ENCODE measurements at places on chromosomes 6 and 20.

- peaks cover 21% of the 10 kb centered on the region for H3K4me1 ChIP-seq
- H3K36me3 ChIP-seq: no peaks in the 10 kb centered on the region
- no peak overlapping the region for H3K27ac ChIP-seq
- H3K27me3 ChIP-seq: peaks cover 3% of the 10 kb centered on the region
- H3K4me3 ChIP-seq: no peak overlapping the region
Observed at GRCh38 chr20:13006825-13007224, 1.9 kb upstream of the SPTLC3 start.

DNA sequence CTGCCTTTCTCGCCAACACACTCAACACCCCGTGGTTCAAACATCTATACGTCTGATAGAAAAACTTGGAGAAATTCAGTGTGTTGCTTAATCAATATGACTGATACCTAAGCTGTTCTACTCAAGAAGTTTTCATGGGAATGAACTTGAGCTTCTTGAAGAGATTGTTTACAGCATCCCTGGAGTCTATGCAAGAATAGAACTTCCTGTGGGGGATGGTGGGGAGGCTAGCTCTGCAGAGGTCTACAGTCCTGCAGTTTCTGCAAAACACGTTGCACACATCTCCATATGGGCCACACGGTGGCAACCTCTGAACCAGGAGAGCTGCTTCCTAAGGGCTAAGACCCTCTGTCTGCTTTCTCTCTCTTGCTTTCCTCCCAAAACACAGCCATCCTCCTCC is 32.7 kb upstream of the FANCE start:
- peak overlapping the region; percentile 35 for H3K4me3 ChIP-seq
- no peaks in the 10 kb centered on the region for H3K27me3 ChIP-seq

GRCh38 chr6:31619805-31620585 is 520 bp upstream of the PRRC2A start:
- peak overlapping the region; percentile 93 for H3K4me3 ChIP-seq
- peak; percentile 99 for DNase-seq
- peak overlapping the region; percentile 95 for H3K27ac ChIP-seq

- no peaks in the 10 kb centered on the region for H3K36me3 ChIP-seq
- DNase-seq: no peak
- H3K27ac ChIP-seq: no peak overlapping the region
- H3K27me3 ChIP-seq: peaks cover 4% of the 10 kb centered on the region
- no peaks in the 10 kb centered on the region for H3K4me1 ChIP-seq
Observed at GRCh38 chr20:56983813-56984212, 282.6 kb downstream of the BMP7 start.

DNA sequence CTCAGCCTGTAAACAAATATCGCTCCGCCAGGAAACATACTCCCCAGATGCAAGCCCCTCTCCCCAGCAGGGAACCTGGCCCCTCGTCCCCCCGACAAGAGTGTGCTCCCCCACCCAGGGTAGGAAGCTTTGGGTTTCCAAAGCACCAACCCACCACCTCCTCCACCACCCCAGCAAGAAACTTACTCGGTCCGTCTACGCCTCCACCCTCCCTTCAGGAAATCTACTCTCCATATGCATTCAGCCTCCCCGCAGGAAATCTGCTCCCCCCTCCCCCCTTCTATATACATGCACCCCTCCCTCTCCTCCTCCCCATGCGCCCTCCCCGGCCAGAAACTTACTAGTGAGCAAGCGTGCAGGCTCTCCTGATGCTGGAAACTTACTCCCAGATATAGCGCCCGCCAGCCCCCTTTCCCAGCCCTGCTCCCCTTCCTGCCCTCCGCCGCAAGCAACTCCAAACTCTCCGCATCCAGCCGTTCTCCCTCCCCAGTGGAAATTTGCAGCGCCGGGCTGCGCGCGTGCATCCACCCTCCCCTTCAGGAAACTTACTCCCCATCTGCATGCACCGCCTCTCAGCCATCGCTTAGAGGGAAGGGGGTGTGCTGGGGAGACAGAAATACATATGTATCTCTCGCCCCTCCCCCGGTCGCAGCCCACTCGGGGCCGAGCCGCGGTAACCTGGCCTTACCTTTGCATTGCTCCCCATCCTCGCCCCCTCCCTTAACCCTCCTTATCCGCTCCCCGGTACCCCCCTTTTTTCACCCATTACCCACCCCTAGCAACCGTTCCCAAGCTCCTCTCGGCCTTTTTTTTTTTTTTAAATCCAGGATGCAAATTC is at the start of gene TRERF1:
TSS of gene TRERF1 (minus strand) at position 594 of the 838 bp plus-strand sequence. CDS start 182,336 bp downstream, outside the sequence.
- DNase-seq: peak; percentile 70
- H3K27ac ChIP-seq: peak within 1 kb of the TSS; percentile 84
- peaks cover 24% of the 10 kb centered on the region for H3K36me3 ChIP-seq
- H3K4me3 ChIP-seq: peak within 1 kb of the TSS; percentile 91
- peaks cover 12% of the 10 kb centered on the region for H3K27me3 ChIP-seq
- H3K4me1 ChIP-seq: peaks cover 46% of the 10 kb centered on the region

GRCh38 chr6:28769626-28770402 is 154.0 kb downstream of the TRIM27 start:
- H3K36me3 ChIP-seq: peaks cover 18% of the 10 kb centered on the region
- no peak overlapping the region for H3K27ac ChIP-seq
- H3K4me1 ChIP-seq: peaks cover 5% of the 10 kb centered on the region
- no peak overlapping the region for H3K4me3 ChIP-seq

DNA sequence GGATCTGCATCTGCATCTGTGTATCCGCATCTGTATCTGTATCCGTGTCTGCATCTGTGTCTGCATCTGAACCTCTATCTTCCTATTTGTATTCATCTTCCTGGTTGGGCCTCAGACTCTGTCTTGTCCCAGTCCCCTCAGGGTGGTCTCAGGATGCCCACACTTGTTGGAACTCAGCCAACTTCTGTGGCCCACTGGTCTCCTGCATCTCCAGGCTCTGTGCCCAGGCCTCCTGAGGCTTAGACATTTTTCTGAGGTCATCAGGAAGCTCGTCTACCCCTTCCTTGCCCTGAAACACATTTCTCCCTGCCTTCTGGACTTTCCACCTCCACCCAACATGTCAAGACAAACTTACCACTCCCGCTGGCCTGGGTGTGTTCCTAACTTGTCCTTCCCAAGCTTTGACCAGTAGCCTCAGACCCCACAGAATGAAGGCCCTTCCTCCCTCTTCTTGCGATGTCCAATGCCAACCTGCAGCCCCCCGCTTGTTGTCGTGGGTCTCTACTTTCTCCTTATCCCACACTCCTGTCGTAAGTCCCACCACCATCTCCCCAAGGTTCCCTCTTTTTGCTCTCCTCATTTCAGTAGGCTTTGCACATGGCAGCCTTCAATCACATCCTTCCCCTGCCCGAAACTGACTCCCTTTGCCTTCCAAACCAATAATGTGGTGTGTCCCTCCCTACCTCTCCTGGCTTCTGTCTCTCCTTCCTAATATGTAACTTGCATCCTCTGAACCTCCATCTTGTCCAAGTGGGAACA is 176.5 kb downstream of the DLL1 start:
- H3K27me3 ChIP-seq: peaks cover 11% of the 10 kb centered on the region
- no peak overlapping the region for H3K4me3 ChIP-seq
- no peaks in the 10 kb centered on the region for H3K36me3 ChIP-seq
- DNase-seq: no peak

DNA sequence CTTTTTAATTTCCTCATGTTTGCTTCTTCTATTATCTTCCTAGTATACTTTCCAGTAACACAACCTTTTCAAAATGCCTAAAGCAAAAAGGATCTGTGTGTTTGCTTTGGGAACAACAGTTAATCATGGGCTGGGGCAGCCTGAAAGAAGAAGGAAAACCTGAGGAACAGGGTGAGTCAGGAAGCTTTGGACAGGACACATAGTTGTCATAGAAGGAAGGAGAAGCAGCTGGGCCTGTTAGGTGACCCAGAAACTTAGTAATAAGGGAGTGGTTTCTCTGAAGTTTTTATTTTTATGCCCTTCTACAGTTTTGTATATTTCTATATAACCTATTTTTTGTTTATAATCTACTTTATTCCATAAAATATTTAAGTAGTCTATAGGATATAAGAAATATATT is 61.4 kb downstream of the CD24 start:
- no peak overlapping the region for H3K4me3 ChIP-seq
- H3K36me3 ChIP-seq: no peaks in the 10 kb centered on the region
- peaks cover 9% of the 10 kb centered on the region for H3K27me3 ChIP-seq
- no peak for DNase-seq
- H3K4me1 ChIP-seq: no peaks in the 10 kb centered on the region

GRCh38 chr20:38550274-38550673 is 30.7 kb upstream of the ADIG start:
- peak; percentile 26 for DNase-seq
- no peak overlapping the region for H3K27ac ChIP-seq
- peaks cover 43% of the 10 kb centered on the region for H3K36me3 ChIP-seq
- no peaks in the 10 kb centered on the region for H3K27me3 ChIP-seq
- no peak overlapping the region for H3K4me3 ChIP-seq

GRCh38 chr6:90187437-90188121 is 109.1 kb downstream of the BACH2 start:
- no peaks in the 10 kb centered on the region for H3K27me3 ChIP-seq
- peak; percentile 55 for DNase-seq
- H3K4me3 ChIP-seq: peak overlapping the region; percentile 79
- H3K4me1 ChIP-seq: peaks cover 86% of the 10 kb centered on the region
- H3K36me3 ChIP-seq: peaks cover 25% of the 10 kb centered on the region
- peak overlapping the region; percentile 99 for H3K27ac ChIP-seq

DNA sequence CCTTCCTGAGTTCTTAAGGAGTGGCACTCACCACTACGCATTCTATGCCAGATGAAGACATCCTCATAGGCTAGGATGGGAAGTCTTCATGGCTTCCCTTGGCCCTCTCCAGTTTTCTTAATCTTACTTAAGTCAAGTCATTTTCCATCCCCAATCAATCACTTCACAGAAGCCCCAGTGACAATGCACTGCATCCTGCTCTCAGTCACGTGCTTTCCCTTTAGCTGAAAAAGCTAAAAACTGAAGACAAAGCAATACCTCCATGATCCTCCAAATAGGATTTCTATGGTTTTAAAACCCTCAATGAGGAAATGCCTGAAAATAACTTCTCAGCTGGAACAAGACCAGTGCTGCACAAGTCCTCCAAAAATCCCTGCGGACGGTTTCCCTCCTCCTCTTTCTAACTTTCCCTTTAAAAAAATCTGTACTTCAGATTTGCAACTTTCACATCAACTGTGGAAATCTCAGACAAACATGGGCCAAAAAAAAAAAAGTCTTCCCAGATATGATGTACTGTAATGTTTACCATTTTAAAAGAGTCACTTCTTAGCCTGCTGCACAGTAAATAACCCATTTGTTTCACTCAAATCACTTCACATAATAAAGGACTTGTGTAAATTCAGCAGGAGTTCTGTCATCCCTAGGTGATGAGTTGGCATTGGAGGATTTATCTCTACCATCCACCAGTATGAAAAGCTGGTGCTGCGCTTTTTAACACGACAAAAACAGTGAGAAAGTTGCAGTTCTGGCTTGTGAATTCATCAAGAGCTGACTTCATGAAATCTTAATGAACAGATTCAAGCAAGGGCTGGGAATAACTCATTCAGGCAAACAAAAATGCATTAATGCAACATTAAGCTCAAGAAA is 590.0 kb upstream of the NOX3 start:
- no peak for DNase-seq
- H3K27ac ChIP-seq: no peak overlapping the region
- H3K36me3 ChIP-seq: no peaks in the 10 kb centered on the region
- no peak overlapping the region for H3K4me3 ChIP-seq

DNA sequence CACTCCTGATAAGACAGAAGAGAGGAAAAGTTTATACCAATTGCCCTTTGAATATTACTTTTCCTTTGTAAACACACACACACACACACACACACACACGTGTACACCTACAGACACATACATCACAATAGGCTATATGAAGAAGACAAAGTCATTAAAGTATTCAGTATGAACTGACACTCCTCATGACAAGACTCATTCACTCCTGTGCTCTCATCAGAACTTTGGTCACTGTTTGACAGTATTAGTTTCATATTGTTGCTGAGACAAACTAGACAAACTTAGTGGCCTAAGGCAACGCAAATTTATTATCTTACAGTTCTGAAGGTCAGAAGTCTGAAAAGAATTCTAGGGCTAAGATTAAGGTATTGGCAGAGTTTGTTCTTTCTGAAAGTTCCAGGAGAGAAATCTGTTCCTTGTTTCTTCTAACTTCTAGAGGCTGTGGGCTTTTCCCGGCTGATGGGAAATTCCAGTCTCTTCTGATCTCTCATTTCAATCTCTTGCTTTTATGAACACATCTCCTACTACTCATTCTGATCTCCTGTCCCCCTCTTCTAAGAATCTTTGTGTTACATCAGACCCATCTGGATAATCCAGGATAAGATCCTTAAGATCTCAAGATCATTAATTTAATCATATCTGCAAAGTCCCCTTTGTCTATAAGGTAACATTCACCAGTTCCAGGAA is 171.3 kb downstream of the HACE1 start:
- DNase-seq: no peak
- H3K4me3 ChIP-seq: no peak overlapping the region
- H3K4me1 ChIP-seq: peaks cover 9% of the 10 kb centered on the region
- H3K27me3 ChIP-seq: peaks cover 2% of the 10 kb centered on the region
- H3K36me3 ChIP-seq: no peaks in the 10 kb centered on the region
- no peak overlapping the region for H3K27ac ChIP-seq

DNA sequence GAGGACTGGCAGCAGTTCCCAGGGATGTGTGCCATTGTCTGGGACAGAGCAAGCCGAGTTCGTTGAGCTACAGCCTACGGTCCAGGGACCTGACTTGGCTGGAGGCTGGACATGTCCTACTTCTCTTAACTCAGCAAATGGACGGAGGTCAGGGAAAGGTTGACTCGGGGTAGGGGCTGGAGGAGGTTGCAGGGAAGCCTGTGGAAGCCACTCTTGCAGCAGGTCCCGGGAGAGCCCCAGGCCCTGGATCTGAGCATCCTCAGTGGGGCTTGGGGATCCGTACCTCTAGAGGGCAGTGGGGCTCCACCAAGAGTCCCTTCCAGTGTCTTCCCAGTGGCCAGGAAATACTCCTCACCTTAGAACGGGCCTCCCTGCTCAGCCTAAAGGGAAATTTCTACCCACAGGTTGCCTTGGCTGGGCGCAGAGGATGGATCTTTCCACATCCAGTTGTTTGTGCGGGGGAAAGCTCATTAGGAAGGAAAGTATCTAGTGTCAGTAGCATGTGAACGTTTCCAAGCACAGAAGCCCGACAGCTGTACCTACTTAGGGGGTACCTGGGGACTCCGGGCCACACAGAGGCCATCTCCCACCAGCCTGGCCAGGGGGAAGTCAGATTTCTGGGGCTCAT is 170.2 kb downstream of the NFATC2 start:
- DNase-seq: peak; percentile 67
- H3K4me1 ChIP-seq: peaks cover 29% of the 10 kb centered on the region
- H3K27me3 ChIP-seq: no peaks in the 10 kb centered on the region

GRCh38 chr6:7016226-7016625 is 91.5 kb upstream of the RREB1 start:
- peaks cover 8% of the 10 kb centered on the region for H3K27me3 ChIP-seq
- DNase-seq: no peak
- no peaks in the 10 kb centered on the region for H3K36me3 ChIP-seq
- no peaks in the 10 kb centered on the region for H3K4me1 ChIP-seq
- H3K27ac ChIP-seq: no peak overlapping the region
- H3K4me3 ChIP-seq: no peak overlapping the region

- no peaks in the 10 kb centered on the region for H3K36me3 ChIP-seq
- no peak for DNase-seq
- no peak overlapping the region for H3K27ac ChIP-seq
- peaks cover 23% of the 10 kb centered on the region for H3K27me3 ChIP-seq
- H3K4me1 ChIP-seq: peaks cover 18% of the 10 kb centered on the region
- no peak overlapping the region for H3K4me3 ChIP-seq
Observed at GRCh38 chr20:40893610-40894236, 134.9 kb upstream of the TOP1 start.

All from activated CD8-positive, alpha-beta T cell treated with anti-CD3 and anti-CD28 coated beads, Interleukin-2, amount 10 ng/mL, durations not matched to agents 7 days and 5 days (primary cell).